ENCODE measurements at places on chromosomes 1 and 21. TPM values are rescaled to one million over a fixed set of nuclear protein-coding genes. Genes with fewer than 3 reads are reported as not detected.

The PLPP3 gene
- 52.2 TPM for total RNA-seq

The PLEKHN1 gene
- total RNA-seq = not detected

The SMPDL3B gene
- total RNA-seq = 14.1 TPM

The PPIAL4G gene
- total RNA-seq = not detected

DNA sequence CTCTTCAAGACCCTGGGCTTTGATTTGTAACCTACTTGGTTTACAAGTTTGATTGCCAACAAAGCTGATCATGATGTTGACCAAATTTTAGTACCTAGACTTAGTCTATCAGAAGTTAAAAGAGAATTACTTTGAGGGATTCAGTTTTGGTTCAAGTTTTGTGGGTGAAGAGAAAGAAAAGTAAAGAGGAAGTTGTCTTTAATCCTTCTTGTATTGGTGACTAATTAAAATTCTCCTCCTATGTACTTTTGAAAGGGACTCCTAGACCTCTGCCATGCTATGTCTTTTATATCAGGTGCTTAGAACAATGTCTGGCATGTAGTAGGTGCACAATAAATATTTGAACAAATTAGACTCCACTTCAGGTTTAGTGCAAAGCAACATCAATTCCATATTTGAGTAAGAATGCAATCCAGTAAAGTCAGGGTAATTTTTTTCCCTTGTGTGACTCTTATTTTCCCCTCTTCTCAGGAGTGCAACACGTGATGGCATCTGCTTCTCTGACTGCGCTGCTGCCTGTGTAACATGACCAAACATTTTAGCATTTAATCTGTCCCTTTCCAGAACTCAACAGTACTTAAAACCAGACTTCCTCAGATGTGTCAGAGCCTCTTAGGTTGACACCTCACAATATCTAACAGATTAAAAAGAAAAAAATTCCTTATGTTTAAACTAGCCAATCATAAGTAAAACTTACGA, 41.1 kb upstream of the KCNQ4 start:
- no peaks in the 10 kb centered on the region for H3K27me3 ChIP-seq
- peaks cover 8% of the 10 kb centered on the region for H3K36me3 ChIP-seq
- no peak for DNase-seq
- no peak overlapping the region for H3K27ac ChIP-seq
- no peak overlapping the region for H3K4me3 ChIP-seq

DNA sequence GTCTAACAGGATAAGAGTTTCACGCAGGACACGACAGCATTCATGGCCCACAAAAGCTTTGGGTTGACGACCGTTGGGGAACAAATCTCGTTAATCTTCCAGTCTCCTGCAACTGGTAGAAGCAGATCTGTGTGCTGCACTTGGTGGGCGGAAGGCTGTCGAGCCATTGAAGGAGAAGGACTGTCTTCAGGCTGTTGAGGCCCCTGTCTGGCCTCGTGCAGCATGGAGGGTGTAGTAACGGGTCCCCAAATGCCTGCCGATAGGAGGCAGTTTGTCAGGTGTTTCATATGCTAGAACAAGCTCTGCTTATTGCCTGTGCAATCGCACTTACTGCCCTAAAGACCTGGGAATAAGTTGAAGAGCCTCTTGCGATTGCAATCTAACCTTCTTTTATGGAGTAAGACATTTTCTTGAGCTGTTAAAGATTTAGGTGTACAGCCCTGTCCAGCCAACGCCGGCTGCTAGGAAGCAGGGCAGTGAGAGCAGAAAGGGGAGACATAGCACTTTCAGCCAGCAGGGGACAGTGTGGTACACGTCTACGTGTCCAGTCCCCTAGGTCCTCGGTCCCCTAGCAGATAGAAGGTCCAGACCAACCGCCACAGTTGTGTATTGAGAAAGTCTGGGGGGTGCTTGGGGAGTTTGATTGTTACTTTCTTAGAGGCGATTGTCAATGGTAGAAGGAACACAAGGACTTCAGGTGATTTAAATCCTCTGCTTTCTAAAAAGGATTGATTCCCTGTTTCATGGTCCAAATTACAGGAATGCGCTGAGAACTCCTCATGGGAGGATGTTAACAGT, 102.3 kb upstream of the TMPRSS2 start:
- no peak overlapping the region for H3K4me3 ChIP-seq
- peaks cover 5% of the 10 kb centered on the region for H3K27me3 ChIP-seq
- H3K4me1 ChIP-seq = peaks cover 25% of the 10 kb centered on the region
- peak; percentile 74 for DNase-seq
- no peaks in the 10 kb centered on the region for H3K36me3 ChIP-seq
- no peak overlapping the region for H3K27ac ChIP-seq

- DNase-seq = no peak
- H3K4me1 ChIP-seq = peaks cover 14% of the 10 kb centered on the region
- H3K4me3 ChIP-seq = no peak overlapping the region
Observed at GRCh38 chr1:59039551-59039950, 255.7 kb upstream of the JUN start.

DNA sequence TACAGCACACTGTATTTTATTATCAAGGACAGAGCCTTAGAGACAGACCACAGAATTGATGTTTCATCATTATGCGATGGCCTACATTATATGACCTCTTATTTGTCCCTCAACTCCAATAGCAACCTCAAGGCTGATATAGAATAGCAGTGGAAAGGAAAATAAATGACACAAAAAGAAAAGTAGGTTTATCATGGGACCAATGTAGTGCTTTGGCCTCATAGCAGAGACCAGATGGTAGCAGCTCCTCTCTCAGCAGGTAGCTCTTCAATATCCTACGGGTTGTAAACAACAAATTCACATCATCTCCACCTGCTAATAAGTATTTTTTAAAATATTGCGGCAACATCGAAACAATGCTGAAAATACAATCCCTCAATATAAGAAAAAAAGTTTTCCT, 25.2 kb downstream of the ANP32E start:
- no peaks in the 10 kb centered on the region for H3K36me3 ChIP-seq
- H3K4me1 ChIP-seq = peaks cover 14% of the 10 kb centered on the region
- no peak overlapping the region for H3K4me3 ChIP-seq
- DNase-seq = no peak
- H3K27ac ChIP-seq = no peak overlapping the region
- no peaks in the 10 kb centered on the region for H3K27me3 ChIP-seq

DNA sequence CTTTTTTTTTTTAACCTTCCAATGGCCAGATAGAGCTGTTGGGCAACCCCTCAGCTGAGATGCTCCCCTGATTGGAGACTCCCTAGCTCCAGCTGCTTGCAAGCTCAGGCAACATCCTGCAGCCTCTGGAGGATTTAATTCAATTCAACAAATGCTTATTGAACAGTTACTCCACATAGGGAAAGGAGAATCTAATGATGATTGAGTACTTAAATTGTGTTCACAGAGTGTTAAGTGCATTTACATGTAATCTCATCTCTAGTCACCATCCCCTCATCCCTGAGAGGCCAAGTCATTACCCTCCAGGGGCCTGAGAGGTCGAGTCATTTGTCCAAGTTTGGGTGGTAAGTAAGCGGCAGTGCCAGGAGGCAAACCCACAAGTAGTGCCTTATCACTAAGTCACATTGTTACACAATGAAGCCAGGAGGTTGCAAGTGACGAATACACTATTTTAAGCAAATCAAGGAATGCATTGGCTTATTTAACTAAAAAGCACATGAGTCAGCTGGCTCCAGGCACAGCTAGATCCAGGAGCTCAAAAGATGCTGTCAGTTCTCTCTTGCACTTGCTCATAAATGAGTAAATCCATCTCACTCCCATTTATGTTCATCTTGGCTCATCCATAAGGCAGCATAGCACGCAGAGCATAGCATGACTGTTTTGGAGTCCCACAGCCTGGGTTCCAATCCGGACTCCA, 64.3 kb downstream of the OPTC start:
- H3K36me3 ChIP-seq = no peaks in the 10 kb centered on the region
- no peaks in the 10 kb centered on the region for H3K27me3 ChIP-seq
- H3K4me3 ChIP-seq = no peak overlapping the region
- peak overlapping the region; percentile 90 for H3K27ac ChIP-seq
- DNase-seq = peak; percentile 10

DNA sequence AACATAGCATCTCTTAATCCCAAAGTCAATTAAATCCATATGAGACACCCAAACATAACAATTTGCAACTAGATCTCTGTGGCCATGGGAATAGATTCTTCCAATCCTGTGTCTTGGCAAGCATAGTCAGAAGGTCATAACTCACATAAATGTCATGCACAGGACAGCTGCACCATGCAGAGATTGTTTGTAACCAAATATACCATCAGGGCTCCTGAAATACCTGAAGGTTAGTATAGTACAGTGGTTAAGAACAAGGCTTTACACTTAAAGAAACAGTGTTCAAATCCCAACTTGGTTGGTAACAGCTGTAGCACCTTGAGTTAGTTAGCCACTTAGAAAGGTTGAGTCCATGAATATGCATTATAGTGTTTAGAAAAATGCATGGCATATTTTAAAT, 82.6 kb upstream of the CCDC190 start:
- H3K4me1 ChIP-seq = no peaks in the 10 kb centered on the region
- no peak overlapping the region for H3K4me3 ChIP-seq
- no peak for DNase-seq
- no peak overlapping the region for H3K27ac ChIP-seq
- H3K36me3 ChIP-seq = no peaks in the 10 kb centered on the region
- H3K27me3 ChIP-seq = peaks cover 2% of the 10 kb centered on the region

- no peak overlapping the region for H3K4me3 ChIP-seq
- H3K36me3 ChIP-seq = no peaks in the 10 kb centered on the region
- DNase-seq = no peak
- H3K4me1 ChIP-seq = no peaks in the 10 kb centered on the region
- peaks cover 46% of the 10 kb centered on the region for H3K27me3 ChIP-seq
Observed at GRCh38 chr1:2861988-2862813, 60.7 kb upstream of the TTC34 start.

GRCh38 chr1:77655431-77655974, 27.0 kb downstream of the ZZZ3 start:
- no peaks in the 10 kb centered on the region for H3K27me3 ChIP-seq
- H3K27ac ChIP-seq = no peak overlapping the region
- DNase-seq = no peak
- H3K36me3 ChIP-seq = peaks cover 4% of the 10 kb centered on the region
- no peak overlapping the region for H3K4me3 ChIP-seq

DNA sequence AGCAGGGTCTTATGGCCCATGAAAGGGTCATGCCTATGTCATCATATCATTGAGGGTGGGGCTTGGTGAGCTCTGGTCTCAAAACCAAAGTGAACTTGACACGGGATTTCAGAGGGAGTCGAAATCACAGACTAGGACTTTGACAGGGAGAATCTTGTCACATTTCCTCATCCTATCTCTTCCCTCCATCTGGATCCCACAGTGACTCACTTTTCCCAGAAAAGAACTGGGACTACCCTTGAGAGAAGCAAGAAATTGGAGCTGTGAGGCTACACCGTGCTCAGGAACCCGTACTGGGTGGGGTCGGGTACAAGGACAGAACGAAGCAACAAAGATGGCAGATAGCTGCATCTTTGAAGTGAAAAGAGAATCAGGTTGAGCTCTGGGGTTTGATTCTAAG, 69.5 kb downstream of the ZSCAN20 start:
- H3K27me3 ChIP-seq = no peaks in the 10 kb centered on the region
- DNase-seq = no peak
- no peak overlapping the region for H3K27ac ChIP-seq
- no peaks in the 10 kb centered on the region for H3K36me3 ChIP-seq

GRCh38 chr1:204373911-204374310, 14.2 kb upstream of the PLEKHA6 start:
- peaks cover 36% of the 10 kb centered on the region for H3K27me3 ChIP-seq
- H3K36me3 ChIP-seq = no peaks in the 10 kb centered on the region
- no peak overlapping the region for H3K4me3 ChIP-seq
- no peak for DNase-seq
- no peak overlapping the region for H3K27ac ChIP-seq
- H3K4me1 ChIP-seq = peaks cover 26% of the 10 kb centered on the region

DNA sequence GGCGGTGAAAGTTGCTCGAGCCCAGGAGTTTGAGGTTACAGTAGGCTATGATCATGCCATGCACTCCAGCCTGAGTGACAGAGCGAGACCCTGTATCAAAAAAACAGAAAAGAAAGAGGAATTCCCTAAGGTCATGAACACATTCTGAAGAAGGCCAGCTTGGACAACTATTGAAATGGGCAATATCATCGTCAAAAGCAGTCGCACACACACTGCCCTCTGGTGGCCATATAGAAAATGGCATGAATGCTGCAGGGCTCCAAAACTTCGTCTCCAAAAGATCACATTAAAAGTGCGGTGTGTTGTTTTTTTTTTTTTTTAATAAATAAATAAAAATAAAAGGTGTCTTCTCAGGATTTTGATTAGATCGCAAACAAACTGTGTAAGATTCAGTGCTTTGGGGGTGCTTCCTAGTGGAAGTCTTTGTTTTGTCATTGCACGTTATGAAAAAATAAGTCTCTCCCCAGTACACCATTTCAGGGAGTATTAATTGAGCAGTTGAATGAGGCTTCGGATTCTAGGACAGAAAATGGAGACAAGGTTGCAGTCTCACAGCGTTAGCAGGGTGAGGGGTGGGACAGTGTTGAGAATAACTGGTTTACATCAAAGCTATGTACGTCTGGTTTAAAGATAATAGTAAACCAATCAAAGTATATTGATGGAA, 87.5 kb upstream of the FMN2 start:
- H3K27me3 ChIP-seq = peaks cover 41% of the 10 kb centered on the region
- no peak overlapping the region for H3K27ac ChIP-seq
- no peak for DNase-seq
- peaks cover 4% of the 10 kb centered on the region for H3K4me1 ChIP-seq
- no peak overlapping the region for H3K4me3 ChIP-seq

DNA sequence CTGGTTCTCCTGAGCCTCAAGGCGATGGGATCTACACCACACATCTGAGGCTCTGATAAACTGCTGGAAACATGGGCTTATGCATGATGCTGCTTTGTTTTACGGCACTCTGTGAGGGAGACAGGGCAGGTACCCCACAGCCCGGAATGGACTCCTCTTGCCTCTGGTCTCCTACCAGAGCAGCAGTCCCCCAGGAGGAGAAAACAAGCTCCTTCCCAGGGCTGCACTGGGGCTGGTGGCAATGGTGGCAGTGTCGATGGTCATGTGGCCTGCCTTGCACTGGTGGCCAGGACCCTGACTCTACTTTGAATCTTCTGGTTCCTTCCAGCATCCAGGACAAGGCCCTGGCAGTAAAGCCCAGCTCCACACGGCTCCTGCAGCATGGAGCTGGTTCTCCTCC, 79.4 kb downstream of the TOMM20 start:
- H3K4me1 ChIP-seq = peaks cover 14% of the 10 kb centered on the region
- H3K36me3 ChIP-seq = no peaks in the 10 kb centered on the region
- no peaks in the 10 kb centered on the region for H3K27me3 ChIP-seq

GRCh38 chr21:44456214-44456914, 1.1 kb downstream of the LRRC3 start:
- H3K27ac ChIP-seq = peak overlapping the region; percentile 61
- no peaks in the 10 kb centered on the region for H3K4me1 ChIP-seq
- H3K36me3 ChIP-seq = no peaks in the 10 kb centered on the region
- DNase-seq = no peak
- H3K27me3 ChIP-seq = peaks cover under 1% of the 10 kb centered on the region

GRCh38 chr1:29974316-29974724, 738.0 kb downstream of the PTPRU start:
- no peaks in the 10 kb centered on the region for H3K36me3 ChIP-seq
- no peaks in the 10 kb centered on the region for H3K4me1 ChIP-seq
- H3K27ac ChIP-seq = no peak overlapping the region
- no peak for DNase-seq
- peaks cover 3% of the 10 kb centered on the region for H3K27me3 ChIP-seq
- no peak overlapping the region for H3K4me3 ChIP-seq

All from transverse colon (tissue), 4 donors.